Activated CD8-positive, alpha-beta memory T cell treated with anti-CD3 and anti-CD28 coated beads for 1 hour (primary cell): ENCODE measurements at places on chromosomes 16 and 17.

DNA sequence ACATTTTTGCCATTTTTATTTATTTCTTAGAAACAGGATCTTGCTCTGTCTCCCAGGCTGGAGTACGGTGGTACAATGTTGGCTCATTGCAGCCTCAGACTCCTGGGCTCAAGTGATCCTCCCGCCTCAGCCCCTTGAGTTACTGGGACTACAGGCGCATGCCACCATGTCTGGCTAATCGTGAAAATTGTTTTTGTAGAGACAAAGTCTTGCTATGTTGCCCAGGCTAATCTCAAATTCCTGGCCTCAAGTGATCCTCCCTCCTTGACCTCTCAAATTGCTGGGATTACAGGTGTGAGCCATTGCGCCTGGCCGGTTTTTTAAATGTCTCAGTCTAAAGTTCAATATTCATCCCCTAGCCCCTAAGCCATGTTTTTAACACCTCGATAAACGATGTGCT is 182.8 kb upstream of the CACNG3 start:
- DNase-seq: no peak

DNA sequence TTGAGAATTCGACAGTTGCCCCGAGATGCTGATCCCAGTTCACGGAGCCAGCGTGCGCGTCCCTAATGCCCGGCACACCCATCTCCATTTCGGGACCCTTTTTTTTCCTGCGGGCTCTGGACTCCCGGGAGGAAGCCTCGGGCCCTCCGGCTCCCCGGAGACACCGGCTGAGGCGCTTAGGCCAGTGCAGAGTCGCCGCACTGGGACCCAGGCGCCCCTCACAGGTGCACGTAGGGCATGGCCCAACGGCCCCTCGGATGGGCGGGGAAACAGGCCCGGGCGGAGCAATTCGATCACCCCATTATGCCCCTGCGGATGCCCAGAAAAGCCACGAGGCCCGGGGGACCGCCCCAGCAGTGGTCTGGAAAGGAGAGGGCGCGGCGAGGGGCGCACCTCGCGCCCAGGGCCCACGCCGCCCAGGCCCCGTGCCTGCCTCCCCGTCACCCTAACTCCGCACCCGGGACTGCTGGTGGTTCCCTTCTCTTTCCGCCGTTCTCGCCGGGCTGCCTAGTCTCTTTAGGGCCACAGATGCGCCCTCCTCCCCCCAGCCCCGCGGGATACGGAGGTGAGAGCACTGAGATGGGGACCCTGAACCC is 18.5 kb upstream of the ZFHX3 start:
- DNase-seq: no peak

- DNase-seq: no peak
These were observed 191.8 kb downstream of the XYLT1 start for GRCh38 chr16:17278988-17279387.

DNA sequence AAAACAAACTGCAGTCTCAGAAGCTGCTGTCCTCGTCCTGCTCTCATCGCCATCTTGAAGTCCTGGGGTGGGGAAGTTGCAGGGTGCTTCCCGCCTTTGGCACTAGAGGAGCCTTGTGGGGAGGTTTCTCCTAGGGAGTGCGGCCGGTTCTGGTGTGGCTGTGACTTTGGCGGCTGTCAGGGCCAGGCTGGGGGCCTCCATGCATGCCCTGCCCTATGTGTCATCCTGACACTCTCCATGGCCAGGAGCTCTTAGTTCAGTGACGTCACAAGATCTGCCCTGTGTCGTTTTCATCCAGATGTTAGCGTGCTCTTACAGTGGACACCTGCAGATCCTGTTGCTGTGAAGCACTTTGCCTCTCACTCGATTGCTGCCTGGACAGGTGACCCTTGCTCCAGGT is 49.6 kb downstream of the PLD6 start:
- no peak for DNase-seq

DNA sequence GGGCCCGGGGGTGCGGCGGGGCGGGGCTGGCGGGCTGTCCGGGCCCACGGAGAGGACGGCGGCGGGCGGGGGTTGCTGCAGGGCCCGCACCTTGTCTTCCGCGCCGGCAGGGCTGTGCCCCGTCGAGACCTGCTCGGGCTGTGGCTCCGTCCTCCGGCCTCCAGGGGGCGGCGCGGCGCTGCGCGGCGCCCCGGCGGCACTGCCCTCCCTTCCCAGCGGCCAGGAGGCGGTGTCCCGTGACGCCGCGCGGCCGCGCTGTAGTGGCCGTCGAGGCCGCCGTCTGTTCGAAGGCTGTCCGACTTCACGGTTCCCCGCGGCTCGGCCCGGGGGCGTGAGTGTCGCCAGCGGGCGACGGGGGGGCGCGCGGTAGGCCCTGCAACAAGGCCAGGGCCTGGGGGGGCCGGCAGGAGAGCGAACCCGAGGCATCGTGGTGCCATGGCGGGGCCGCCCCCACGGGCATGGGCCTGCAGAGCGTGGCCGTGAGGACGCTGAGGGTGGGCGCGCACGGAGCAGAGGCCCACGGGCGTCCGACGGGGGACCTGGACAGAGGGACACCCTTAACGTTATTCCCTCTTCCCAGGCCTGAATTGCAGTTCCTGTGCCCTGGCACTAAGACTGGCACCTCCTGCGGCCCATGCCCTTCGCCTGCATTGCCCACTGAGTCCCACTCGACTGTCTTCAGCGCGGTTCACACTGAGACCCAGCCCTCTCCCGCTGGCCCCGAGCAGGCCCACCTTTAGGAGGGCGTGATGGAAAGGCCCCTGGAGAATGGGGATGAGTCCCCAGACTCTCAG is at the start of gene PLEKHG4:
Gene PLEKHG4, plus strand, starts transcription at position 237 of the 794 bp plus-strand sequence. Its CDS starts 513 bp downstream, at position 750.
- peak; percentile 70 for DNase-seq

DNA sequence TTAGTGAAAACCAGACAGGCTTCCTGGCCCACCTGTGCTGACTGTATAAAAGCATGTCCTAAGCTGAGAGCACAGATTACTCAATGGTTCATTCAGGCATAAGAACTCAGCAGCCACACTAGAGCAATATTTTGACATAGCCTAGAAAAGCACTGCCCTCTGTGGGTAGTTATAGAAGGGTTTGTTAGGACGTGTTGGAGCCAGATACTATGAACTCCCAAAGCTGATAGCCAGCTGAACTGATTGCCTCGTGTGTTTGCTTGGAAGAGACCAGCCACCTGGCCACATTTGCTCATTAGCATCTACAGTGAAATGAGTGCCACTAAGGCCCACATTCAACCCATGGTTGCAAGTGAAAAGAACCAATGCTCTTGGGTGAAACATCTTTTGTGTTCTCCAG is 30.8 kb upstream of the ABCA5 start:
- no peak for DNase-seq

GRCh38 chr16:17154981-17155380 is 315.8 kb downstream of the XYLT1 start:
- DNase-seq: no peak

DNA sequence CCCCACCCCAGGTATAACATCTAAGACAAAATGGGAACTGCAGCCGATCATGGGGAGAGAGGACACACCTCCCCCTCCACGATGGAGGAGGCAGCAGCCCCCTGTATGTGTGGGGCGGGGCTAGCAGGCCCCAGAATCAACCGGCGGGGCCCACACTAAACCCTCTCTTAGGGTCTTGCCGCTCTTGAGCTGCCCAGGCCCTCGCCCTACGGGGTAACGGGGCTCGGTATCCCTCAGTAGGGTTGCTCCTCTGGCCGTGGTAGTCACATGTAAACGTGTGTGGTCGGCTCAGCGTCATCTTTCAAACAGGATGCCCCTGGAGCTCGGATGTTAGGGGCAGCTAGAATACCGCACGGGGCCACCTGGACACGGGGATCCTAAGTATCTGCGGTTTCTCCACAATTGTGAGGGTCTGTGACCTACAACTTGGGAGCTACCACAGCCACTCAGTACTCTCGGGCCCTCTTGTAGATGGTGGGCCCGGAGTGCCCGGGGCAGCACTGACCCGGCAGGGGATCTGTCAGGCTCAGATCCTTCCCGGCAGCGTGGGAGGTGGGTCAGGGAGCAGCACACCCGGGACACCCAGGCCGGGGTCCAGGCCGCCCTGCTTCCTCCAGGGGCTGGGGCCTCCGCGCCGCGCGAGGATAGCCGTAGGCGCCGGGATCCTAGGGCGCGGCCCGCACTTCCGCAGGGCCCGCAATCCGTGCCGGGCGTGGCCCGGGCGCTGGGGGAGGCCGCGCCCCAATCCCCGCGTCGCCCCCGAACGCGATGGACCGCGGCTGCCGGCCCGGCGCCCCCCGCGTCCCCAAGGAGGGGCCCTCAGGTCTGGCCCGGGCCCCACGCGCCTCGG is 781 bp downstream of the ARHGDIA start:
- no peak for DNase-seq

DNA sequence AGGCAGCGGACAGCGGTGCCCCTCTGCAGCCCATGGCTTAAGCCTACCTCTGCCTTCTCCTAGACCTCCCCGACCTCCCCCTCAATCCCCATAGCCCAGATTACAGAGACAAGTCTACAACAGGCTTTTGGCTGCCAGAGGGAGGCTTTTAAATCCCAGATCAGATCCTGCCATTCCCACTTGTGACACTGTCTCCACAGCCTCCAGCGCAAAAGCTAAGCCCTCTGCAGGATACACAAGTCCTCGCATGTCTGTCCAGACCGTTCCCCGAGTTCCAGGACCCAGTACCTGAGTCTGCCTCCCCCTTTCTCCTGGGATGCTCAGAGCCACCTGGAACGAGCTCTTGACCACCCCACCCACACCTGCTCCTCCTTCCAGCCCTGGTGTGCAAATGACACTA is 31.2 kb downstream of the VAC14 start:
- no peak for DNase-seq
